ENCODE measurements at places on chromosomes 13 and 19. TPM values are rescaled to one million over a fixed set of nuclear protein-coding genes. Genes with fewer than 3 reads are reported as not detected.

The EBI3 gene
- total RNA-seq: 0.52 TPM

The ATP4A gene
- total RNA-seq: 0.63 TPM

The MYO1F gene
- 3.9 TPM for total RNA-seq

- DNase-seq: no peak
These were observed 53.1 kb downstream of the C13orf46 start for GRCh38 chr13:113920606-113921286.

DNA sequence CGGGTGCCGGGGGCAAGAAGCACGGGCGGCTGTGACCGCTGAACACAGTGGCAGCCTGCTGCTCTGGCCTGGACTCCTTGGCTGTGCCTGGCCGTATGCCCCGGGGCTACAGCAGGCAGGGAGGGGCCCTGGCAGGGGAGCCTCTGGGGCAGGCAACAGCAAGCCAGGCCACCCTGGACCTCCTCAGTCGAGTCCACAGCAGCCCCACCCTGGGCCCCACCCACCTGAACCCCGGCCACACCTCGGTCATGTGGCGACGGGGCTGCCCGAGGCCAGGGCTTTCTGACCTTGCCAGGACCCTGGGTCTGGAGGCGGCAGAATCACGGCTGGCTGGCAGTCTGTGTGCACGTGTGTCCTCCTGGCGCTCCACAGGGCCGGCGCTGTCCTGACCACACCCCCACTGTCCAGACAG, 8.7 kb downstream of the CILP2 start:
- no peak for DNase-seq

DNA sequence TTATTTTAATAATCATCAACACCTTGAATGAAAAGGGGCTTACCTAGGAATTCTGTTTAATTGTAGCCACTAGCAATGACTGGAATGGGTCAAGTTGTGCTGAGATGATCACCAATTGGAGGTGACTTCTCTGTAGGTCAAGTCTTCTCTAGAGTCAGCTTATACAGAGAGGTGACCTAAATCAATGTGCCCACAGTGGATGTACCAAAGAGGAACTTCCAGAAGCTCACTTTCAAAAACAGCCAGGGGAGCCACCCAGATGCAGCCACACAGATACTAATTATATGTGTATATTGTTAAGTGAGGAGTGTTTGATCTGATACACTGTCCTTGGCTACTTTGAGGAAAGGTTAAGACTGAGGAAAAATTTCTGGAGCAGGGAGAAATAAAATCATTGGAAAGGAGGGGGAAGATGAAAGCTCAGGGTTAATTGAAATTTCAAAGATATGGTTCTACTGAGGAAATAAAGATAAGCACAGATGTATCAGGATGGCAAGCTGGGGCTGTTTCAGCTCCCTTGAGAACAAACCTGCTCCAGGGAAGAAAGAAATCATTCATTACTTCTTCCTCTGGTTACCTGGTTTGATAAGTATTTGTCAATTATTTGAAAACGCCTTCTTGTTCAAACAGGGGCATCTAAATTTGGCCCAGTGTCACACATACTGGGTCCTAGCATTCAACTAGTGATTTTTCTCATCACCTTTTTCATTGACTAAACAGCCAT, 5.1 kb downstream of the GPR183 start:
- DNase-seq: no peak

- peak; percentile 60 for DNase-seq
These were observed 209.7 kb downstream of the SPRY2 start for GRCh38 chr13:80131204-80131603.

DNA sequence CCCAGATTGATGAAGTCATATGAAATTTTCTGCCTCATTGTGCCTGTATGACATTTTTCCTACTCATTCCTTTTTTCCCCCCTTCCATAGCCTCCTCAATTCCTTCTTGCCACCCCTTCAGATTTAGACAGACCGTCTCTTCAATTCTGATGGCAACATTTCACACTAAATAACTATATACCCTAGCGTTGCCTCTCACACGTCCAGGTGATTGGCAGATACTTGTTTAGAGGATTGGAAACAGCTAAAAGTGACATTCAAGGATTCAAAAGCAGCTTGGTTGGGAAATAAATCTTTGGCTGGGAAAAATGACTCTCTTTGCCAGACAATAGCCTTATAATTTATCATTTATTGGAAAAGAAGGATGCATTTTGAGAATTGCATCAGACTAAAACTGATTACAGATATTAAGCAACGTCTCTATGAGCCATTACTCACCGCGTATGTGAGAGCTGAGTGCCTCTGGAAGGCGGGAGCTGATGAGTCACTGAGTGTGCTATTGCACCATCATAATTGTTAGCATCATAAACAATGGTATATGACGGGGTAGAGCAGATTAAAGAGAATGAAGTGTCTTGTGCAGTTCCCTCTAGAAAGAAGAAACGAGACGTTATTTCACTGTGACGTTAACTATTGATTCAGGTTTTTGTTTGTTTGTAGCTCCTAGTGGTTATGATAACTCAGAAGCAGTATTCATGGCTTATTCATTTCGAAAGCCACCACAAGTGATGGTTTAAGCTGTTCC, 61.1 kb upstream of the FAM216B start:
- no peak for DNase-seq

- DNase-seq: no peak
These were observed 17.8 kb downstream of the KCTD12 start for GRCh38 chr13:76868371-76868770.

GRCh38 chr13:111527614-111528229, 207.3 kb downstream of the TEX29 start:
- no peak for DNase-seq

DNA sequence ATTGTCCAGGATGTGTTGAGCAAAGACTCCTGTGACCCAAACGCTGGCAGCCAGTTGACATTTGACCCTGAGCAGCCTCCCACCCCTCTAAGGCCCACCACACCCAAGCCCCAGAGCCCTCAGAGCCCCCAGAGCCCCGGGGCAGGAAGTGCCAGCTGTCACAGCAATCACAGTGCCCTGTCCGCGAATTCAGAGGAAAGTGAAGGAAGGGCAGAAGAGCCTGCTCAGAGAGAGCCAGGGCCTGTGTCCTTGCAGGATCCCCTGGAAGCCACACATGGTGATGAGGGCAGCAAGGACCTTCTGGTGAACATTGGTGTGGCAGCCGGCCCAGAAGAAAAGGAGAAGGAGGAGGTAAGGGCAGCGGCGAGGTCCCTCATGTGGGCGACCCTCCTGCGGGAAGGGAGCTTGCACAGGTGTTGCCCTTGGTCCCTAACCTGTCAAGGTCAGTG, 63.7 kb downstream of the SPATA13 start:
- no peak for DNase-seq

- no peak for DNase-seq
These were observed 620 bp downstream of the CRTC1 start for GRCh38 chr19:18683958-18684641.

GRCh38 chr13:100675661-100676129, 1.1 kb upstream of the TMTC4 start:
- DNase-seq: peak; percentile 30

GRCh38 chr19:11345122-11345803, 805 bp downstream of the TMEM205 start:
- no peak for DNase-seq
